Endodermal cell (in vitro differentiated cells): ENCODE measurements at places on chromosomes 6 and 20. TPM values are rescaled to one million over a fixed set of nuclear protein-coding genes. Genes with fewer than 3 reads are reported as not detected.

GRCh38 chr6:11853678-11854407 lies 75.2 kb upstream of the ADTRP start:
- no peak for DNase-seq

Gene EYA4
- 0.26 and 0.32 TPM in 2 replicates for total RNA-seq

DNA sequence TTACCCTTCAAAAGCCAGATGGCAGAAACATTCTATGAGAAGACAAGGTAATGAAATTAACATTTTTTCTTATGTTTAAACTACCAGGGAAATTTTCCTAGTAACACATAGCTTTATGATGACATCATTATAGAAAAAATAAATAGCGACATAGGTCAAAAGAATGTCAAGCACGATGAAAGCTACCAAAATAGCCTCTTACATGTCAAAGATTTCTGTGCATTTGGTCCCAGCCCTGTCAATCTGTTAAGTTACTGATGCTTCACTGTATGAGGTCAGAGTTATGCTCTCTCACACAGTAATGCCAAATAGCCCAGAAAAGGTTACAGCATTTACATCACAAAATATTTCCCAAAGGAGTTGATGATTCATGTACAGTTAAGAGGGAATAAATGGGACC lies 199.8 kb upstream of the DEFB112 start:
- DNase-seq: no peak

- no peak for DNase-seq
Measured at GRCh38 chr20:46638898-46639274, 12.4 kb downstream of the SLC13A3 start.

Gene FHL5
- not detected in 3 replicates for total RNA-seq

GRCh38 chr6:125013938-125014660 lies 51.9 kb downstream of the RNF217 start:
- DNase-seq: no peak

Gene WASF1
- total RNA-seq: 31.1 to 37.1 TPM (median 31.8 TPM) in 3 replicates

Gene LINC00237
- total RNA-seq: not detected in 3 replicates

Gene SLC17A1
- not detected in 3 replicates for total RNA-seq

Gene HLA-DPB1
- 13.5 and 14.7 TPM in 2 replicates for total RNA-seq

GRCh38 chr6:105301072-105301503 lies 101.8 kb downstream of the PREP start:
- DNase-seq: no peak

DNA sequence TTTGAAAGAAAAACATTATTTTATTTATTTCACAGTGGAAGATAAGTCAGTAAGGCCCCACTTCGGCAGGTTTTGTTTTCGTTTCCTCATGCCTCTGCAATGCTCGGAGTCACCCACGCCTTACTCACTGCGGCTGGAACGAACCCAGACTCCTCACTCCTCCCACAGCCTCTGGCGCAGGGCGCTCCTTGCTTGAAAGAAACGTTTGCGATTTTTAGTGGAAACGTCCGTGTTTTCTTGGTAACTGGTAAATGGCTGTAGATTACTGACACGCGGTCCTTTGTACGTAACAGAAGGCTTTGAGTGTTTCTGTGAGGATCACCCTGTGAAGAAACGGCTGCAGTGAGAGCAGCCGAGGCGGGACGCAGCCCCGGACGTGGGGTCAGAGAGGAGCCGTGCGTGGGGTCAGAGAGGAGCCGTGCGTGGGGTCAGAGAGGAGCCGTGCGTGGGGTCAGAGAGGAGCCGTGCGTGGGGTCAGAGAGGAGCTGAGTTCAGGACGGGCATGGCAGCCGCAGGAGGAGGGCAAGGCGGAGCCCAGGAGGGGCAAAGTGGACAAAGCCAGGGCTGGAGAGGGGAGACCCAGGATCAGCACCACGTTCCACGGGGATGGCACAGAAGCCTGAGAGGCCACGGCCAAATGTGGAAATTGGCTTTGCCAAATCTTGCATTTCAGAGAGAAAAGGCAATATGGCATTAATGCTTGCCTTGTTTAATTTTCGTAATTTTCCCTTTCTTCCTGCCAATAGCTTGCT lies 198.6 kb upstream of the THBS2 start:
- DNase-seq: no peak

Gene FOXA2
- 81.0 and 86.7 TPM in 2 replicates for total RNA-seq

Gene SMLR1
- total RNA-seq: 0.27 and 0.42 TPM in 2 replicates

- DNase-seq: peak; percentile 62
Measured at GRCh38 chr20:43744966-43745730, 18.3 kb upstream of the GTSF1L start.

- no peak for DNase-seq
Measured at GRCh38 chr6:142322504-142323198, 20.8 kb downstream of the ADGRG6 start.

Gene NEURL2
- 4.4 and 4.9 TPM in 2 replicates for total RNA-seq

Gene PRPH2
- 0.35 and 0.75 TPM in 2 replicates for total RNA-seq

Gene TRIM31
- total RNA-seq: 0.31 TPM in 1 of 3 replicates, not detected in the others

DNA sequence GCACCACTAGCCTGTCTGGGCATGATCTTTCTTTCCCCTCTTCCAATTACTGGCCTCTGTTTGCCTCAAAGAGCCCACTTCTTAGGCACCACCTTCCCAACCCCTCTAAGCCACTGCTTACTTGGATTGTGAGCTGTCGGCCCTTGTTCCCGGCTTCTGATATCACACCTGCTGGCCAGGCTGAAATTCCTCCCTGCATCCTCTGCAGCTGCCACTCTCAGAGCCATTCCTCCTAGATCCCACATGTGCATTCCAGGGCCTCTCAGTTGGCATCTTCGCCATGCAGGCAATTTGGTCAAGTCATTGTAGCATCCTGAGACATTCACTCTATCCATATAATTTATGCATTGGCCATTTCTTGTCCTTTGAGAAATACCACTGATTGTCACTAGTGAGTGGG lies 135.9 kb downstream of the OLIG3 start:
- peak; percentile 75 for DNase-seq

Gene TP53INP2
- total RNA-seq: 6.9 to 7.6 TPM (median 7.0 TPM) in 3 replicates

Gene NRN1
- total RNA-seq: 0.40 to 17.2 TPM (median 0.44 TPM) in 3 replicates

Gene KDM1B
- 7.1 to 7.9 TPM (median 7.7 TPM) in 3 replicates for total RNA-seq

GRCh38 chr6:89299466-89299850 lies 15.6 kb downstream of the GABRR2 start:
- no peak for DNase-seq

GRCh38 chr6:54617730-54618129 lies 228.8 kb upstream of the FAM83B start:
- no peak for DNase-seq

Gene FGD2
- total RNA-seq: not detected in 2 replicates

Gene TPBG
- total RNA-seq: 33.1 and 34.0 TPM in 2 replicates

Gene CST8
- total RNA-seq: not detected in 2 replicates

Gene SUN5
- total RNA-seq: not detected in 2 replicates

GRCh38 chr20:50387996-50388332 lies 122.2 kb upstream of the PTPN1 start:
- no peak for DNase-seq

- peak; percentile 77 for DNase-seq
Measured at GRCh38 chr6:108781419-108782100, 66.7 kb upstream of the ARMC2 start.

Gene ZSCAN26
- total RNA-seq: 11.1 to 18.9 TPM (median 14.4 TPM) in 3 replicates

Gene EDN3
- total RNA-seq: not detected in 3 replicates

Gene MAFB
- 0.90 and 1.2 TPM in 2 replicates for total RNA-seq

Gene KIF6
- total RNA-seq: 0.62 and 0.66 TPM in 2 replicates

DNA sequence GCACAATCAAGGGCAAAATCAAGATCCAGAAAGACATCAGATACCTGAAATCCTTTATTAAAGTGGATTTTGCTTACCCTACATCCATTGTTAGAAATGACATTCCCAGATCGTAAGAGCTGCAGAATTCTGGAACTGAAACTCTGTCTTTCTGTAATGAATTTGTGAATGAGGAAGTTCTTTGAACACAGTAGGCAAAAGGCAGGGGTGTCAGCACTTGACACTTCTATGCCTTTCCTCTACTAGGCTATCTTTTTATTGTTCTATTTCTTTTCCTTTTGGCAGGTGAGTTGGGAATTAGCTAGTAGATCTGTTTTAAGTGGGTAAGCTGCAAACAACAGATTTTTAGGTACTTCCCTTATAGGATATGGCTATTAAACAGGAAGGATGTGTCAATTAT lies 126.3 kb downstream of the CARMIL1 start:
- no peak for DNase-seq

- DNase-seq: no peak
Measured at GRCh38 chr20:43750774-43751166, 24.0 kb upstream of the GTSF1L start.

- no peak for DNase-seq
Measured at GRCh38 chr6:38912378-38912777, 136.2 kb upstream of the GLP1R start.

GRCh38 chr6:28211840-28212509 lies 13.1 kb upstream of the ZSCAN9 start:
- DNase-seq: peak; percentile 73

- DNase-seq: peak; percentile 84
Measured at GRCh38 chr6:13427801-13428582, 59.4 kb downstream of the GFOD1 start.

- DNase-seq: peak; percentile 84
Measured at GRCh38 chr6:32947552-32948465, 5.1 kb downstream of the HLA-DMA start.

- DNase-seq: no peak
Measured at GRCh38 chr6:73030257-73030656, 195.0 kb downstream of the KHDC1L start.

DNA sequence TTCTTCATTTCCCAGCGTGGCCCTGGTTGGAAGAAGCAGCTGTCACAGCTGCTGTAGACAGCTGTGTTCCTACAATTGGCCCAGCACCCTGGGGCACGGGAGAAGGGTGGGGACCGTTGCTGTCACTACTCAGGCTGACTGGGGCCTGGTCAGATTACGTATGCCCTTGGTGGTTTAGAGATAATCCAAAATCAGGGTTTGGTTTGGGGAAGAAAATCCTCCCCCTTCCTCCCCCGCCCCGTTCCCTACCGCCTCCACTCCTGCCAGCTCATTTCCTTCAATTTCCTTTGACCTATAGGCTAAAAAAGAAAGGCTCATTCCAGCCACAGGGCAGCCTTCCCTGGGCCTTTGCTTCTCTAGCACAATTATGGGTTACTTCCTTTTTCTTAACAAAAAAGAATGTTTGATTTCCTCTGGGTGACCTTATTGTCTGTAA lies 292.7 kb downstream of the ESR1 start:
- DNase-seq: no peak

Gene CENPW
- 42.2 and 47.2 TPM in 2 replicates for total RNA-seq

DNA sequence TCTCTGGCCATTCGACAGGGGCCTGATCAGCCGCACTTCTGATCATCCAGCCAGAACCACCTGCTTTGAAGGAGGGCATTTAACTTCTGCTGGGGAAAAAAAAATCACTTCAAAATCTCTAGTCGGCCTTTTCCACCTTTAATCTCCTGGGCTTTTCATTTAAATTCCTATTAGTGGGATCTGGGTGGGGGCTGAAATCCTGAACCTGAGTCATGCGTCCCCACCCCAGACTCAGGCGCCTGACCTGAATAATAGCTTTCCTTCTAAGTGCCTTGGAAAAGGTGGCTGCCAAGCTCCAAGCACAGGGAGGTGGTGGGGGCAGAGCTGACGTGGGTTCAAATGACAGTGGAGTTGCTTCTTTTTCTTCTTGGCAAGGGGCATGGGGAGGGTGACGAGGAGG lies 246.0 kb upstream of the EXOC2 start:
- DNase-seq: no peak
